ENCODE measurements at places on chromosomes 4 and X.

GRCh38 chr4:38904090-38904666 lies 36.6 kb downstream of the FAM114A1 start:
- DNase-seq: no peak

GRCh38 chr4:41069257-41069656 lies 145.1 kb downstream of the APBB2 start:
- DNase-seq: no peak

DNA sequence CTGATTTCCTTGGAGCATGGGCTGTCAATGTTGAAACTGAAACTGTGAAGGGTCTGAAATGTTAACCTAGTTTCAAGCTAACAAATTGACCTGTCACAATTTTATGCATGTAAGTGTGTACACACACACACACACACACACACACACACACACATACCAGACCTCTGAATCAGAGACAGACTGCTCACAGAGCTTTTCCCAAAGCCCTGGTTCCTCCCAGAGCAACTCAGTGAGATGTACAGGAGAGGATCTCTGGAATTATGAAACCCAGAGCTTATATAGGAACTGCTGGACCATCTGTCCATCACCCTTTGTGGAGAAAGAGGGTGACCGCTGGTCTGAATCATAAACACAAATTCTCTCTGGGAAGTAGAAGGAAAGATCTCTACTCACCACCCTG lies 228.1 kb upstream of the PRPS2 start:
- DNase-seq: no peak

GRCh38 chrX:56564921-56565840 lies 1.8 kb downstream of the UBQLN2 start:
- no peak for DNase-seq

GRCh38 chr4:3423952-3424351 lies 17.8 kb upstream of the HGFAC start:
- DNase-seq: no peak

- DNase-seq: no peak
Observed at GRCh38 chr4:93710101-93710846, 118.3 kb upstream of the ATOH1 start.

DNA sequence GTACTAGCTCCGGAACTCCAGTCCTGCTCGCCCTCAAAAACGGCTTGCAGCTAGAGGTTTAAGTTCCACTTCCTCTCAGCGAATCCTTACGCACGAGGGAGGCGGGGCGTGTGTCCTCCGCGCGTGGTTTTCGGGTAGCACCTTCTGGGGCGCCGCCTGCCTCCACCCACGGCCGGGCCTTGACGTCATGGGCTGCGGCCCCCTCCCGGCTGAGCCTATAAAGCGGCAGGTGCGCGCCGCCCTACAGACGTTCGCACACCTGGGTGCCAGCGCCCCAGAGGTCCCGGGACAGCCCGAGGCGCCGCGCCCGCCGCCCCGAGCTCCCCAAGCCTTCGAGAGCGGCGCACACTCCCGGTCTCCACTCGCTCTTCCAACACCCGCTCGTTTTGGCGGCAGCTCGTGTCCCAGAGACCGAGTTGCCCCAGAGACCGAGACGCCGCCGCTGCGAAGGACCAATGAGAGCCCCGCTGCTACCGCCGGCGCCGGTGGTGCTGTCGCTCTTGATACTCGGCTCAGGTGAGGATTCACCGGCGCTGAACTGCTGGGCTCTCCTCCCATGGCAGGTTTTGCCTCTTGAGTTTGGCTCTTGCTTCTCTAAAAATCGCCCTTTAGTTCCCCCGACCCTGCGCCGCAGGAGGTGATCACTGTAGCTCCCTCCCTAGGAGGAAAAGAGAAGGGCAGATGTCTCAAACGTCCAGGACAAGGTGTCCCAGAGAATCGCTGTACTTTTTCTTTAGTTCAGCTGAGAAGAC lies at the start of gene AREG:
AREG (plus strand) TSS at position 246 of the 752 bp plus-strand sequence; CDS start at position 456, 210 bp downstream.
- peak; percentile 95 for DNase-seq

GRCh38 chr4:67436742-67437141 lies 108.6 kb downstream of the CENPC start:
- DNase-seq: no peak

- no peak for DNase-seq
Observed at GRCh38 chr4:151850791-151851213, 90.0 kb upstream of the GATB start.

DNA sequence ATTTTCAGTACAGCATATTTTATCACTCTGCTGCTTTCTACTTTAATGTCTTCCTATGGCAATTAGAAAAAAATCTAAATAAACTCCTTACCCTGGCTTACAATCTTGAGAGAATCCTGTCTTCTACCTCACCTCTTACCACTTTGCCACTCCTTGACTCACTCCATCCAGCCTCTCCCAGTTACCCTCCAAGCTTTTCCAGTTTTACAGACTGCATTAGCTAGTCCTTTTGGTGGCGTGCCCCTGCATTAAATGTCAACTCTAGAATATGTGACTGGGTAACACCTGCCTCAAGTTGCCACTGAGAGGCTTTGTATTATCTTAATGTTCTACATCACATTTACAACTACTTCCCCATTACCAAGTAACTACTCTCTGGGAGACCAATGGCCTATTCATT lies 7.5 kb upstream of the CDKL2 start:
- no peak for DNase-seq

- DNase-seq: no peak
Observed at GRCh38 chr4:118175506-118175905, 141.2 kb downstream of the NDST3 start.

DNA sequence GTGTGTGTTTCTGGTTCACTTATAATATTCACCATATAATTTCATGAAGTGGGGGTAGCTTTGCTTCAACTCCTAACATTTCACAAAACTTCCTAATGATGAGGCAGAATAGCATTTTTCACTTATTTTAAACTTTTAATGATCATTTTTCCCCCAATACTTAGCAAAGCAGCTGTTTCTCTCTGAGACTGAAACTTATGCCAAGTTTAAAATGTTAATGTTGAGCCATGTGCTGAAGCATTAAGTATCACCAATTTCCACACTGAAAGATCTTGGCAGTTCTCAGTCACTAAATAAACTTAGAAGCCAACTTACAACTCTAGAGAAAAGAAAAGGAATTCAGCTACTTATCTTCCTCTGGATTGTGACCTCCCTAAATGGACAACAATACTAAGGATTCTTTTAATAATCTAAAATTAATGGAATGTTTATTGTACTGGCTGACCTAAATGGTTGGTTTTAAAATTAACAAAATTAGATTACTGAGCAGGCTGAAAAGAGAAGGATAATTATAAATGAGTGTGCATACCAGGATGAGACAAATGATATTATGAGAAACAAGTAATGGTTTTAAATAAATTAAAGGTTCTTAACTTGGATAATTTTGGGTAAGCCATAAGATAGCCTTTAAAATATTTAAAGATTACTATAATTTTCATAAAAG lies 1429.4 kb upstream of the ADGRL3 start:
- no peak for DNase-seq

DNA sequence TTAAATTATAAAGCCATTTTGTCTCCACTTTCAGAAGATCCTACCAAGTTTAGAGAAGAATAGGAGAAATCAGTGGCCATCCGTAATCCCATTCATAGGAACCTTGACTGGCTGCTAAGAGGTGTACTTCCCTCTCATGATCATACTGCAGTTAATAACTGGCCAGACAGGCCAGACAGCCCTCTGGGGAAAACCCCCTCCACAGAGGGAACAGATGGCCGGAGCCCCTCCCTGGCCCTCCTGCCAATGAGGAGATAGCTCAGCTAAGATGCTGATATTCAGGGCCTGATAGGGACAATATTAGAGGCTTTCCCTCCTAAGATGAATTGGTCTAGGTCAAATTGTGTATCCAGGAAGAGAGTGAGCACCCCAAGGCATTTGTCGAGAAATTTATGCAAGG lies 200.0 kb upstream of the MAOA start:
- no peak for DNase-seq

DNA sequence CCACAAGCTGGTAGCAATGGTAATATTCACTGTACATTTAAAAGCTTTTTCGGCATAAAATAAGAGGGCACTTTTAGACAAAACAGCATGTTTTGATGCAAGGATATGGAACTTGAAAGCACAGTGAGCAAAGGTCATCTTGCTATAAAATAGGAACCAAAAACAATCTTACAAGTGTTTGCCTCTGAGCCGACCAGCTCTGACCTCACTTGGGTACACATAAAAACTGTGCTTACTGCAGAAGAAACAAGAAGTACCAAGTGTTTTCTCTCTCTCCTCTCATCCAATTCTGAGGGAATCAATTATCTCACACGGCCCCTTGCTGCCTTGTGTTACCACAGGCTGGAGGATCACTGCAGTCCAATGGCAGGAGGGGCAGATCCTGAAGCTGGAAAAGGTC lies 4.8 kb upstream of the IQSEC2 start:
- DNase-seq: no peak

- no peak for DNase-seq
Observed at GRCh38 chr4:60683973-60684372, 516.2 kb upstream of the ADGRL3 start.

GRCh38 chrX:19639056-19639455 lies 123.7 kb upstream of the MAP3K15 start:
- DNase-seq: no peak

- no peak for DNase-seq
Observed at GRCh38 chr4:83605744-83606172, 69.8 kb downstream of the GPAT3 start.

GRCh38 chrX:15269120-15269519 lies 763 bp downstream of the ASB9 start:
- no peak for DNase-seq

GRCh38 chr4:151094290-151094751 lies 5.1 kb upstream of the RPS3A start:
- no peak for DNase-seq

- DNase-seq: no peak
Observed at GRCh38 chrX:81527881-81528440, 326.1 kb downstream of the SH3BGRL start.

DNA sequence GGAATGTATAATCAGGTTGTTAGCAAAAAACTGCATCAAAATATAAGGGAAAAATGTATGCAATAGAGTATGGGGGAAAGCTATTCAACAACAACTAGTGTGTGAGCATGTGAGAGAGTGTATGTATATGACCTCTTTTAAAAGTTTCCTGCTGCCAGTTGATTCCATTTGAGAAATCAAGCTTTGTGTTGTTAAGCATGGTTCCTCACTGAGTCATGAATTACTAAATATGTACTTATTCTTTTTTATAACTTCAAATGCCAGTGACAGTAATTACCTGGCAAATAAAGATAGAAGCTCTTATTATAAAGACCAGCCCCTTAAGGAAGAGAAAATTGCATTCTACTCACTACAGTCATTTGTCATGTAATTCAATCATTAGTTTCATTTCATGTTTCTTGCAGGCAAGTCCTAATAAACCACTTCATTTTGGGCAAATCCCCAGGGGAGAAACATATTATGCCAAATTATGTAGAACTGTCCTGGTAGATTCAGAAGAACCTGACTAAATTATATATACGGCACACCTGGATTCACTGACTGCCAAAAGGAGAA lies 19.2 kb downstream of the RASGEF1B start:
- no peak for DNase-seq

DNA sequence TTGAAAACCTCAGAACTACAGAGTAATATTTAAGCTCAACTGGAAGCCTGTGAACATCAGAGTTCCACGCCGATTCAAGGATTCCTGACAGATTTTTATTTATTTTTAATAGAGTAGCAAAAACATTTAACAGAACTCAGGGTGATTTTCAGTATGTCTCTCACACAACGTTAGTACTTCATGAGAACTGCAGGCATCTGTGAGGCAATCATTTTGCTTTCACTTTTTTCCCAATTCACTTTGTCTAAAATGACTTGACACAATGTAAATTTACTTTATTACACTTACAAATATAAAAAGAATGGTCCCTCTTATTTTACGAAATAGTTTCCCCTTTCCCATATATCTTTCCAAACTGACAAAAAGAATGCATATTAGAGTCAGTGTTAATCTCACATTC lies 869.5 kb upstream of the EPHA5 start:
- no peak for DNase-seq

- DNase-seq: no peak
Observed at GRCh38 chrX:135264206-135264605, 12.3 kb downstream of the ETDA start.

GRCh38 chr4:188554413-188554812 lies 415.2 kb downstream of the TRIML1 start:
- DNase-seq: no peak

DNA sequence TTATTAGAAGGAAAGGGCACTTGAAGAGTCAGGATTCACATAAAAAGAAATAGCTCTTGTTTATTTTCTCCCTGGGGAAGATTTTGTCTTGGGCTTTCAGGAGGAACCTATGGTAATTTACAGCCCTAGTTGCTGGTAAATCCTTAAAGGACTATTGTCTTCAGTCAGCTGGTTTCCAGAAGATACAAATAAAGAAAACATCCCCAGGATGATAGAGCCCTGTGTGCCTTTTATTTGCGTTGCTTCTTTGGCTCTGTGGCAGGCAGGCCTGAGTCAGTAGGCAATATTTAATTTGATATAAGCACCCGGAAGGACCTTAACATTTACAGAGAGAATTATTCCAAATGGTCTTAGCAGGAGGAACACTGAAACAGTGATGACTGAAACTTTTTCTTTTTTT lies 131.0 kb upstream of the SLC34A2 start:
- no peak for DNase-seq

DNA sequence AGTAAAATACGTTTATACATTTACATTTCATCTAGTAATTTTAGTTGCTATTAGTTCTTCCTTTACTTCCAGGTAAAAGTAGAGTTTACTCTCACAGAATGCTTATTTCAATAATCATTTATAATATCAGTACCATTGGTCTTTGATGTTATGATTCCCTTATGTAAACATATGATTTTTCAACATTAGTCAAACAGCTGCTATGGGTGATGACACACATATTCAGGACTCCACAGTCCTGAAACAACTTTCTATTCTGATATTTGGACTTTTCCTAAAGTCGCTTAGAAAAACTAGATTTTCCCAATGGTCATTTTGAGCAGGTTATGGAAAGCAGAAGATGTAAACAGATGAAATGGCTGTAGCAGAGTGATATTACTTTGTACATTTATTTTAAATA lies 369.8 kb downstream of the UNC5C start:
- no peak for DNase-seq

DNA sequence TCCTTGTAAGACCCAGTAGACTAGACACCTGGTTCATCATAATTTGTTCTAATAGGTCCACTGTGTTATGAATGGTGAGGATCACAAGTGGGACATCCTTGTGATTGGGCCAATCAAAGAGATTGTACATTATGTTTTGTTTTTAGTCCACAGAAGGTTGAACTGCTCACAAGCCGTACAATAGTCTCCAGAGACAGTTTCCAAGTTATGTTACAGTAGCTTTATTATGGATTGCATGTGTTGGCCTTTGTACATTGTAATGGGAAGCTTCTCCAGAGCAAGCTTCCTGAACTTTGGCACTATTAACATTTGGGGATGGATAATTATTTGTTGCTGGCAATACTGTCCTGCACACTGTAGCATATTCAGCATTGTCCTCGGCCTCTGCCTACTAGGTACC lies 86.1 kb downstream of the MAGEB10 start:
- no peak for DNase-seq

DNA sequence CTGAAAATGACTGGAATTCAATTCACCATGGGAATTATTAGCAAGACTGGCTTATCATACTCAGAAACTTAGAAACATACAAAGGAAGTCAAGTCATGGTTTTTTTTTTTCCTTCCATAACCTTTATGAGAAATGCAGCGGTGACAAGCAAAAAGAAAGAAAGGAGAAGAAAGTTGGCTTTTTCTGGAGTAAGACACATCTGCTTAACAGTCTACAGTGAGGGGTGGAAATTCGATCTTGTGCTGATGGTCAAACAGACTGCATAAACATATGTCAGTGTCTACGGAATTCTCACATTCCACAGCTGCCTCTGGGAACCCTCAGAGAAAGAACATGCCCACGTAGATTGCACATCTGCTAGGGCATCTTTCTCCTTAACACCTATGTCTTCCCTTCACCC lies 54.6 kb downstream of the PROM1 start:
- DNase-seq: no peak
